ENCODE measurements at places on chromosomes 4 and X. TPM values are rescaled to one million over a fixed set of nuclear protein-coding genes. Genes with fewer than 3 reads are reported as not detected.

The PASD1 gene
- total RNA-seq, result not detected

The SRPK3 gene
- 0.17 TPM for total RNA-seq

The MAGEA2B gene
- total RNA-seq, result not detected

The PPARGC1A gene
- total RNA-seq, result 62.4 TPM

The COL4A5 gene
- 33.5 TPM for total RNA-seq

The IL13RA1 gene
- 57.3 TPM for total RNA-seq

DNA sequence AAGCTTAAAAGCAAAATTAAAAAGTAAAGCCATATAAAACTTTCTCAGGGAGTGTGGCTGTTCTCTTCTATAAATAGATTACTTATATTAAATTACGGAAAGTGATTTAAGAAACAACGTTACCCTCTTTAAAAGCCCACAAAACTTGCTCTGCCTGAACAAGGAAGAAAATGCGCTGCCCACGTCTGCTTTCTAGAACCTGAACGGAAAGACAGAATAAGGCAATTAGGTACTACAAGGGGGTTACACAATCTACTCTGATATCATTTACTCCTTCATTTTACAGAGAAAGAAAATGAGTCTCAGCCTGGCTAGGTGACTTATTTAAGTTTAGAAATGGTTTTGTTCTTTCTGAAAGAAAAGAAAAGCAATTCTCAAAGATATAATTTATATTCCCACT is 147.2 kb downstream of the RNF150 start:
- no peak for DNase-seq
